ENCODE measurements at places on chromosomes 1 and 21.

DNA sequence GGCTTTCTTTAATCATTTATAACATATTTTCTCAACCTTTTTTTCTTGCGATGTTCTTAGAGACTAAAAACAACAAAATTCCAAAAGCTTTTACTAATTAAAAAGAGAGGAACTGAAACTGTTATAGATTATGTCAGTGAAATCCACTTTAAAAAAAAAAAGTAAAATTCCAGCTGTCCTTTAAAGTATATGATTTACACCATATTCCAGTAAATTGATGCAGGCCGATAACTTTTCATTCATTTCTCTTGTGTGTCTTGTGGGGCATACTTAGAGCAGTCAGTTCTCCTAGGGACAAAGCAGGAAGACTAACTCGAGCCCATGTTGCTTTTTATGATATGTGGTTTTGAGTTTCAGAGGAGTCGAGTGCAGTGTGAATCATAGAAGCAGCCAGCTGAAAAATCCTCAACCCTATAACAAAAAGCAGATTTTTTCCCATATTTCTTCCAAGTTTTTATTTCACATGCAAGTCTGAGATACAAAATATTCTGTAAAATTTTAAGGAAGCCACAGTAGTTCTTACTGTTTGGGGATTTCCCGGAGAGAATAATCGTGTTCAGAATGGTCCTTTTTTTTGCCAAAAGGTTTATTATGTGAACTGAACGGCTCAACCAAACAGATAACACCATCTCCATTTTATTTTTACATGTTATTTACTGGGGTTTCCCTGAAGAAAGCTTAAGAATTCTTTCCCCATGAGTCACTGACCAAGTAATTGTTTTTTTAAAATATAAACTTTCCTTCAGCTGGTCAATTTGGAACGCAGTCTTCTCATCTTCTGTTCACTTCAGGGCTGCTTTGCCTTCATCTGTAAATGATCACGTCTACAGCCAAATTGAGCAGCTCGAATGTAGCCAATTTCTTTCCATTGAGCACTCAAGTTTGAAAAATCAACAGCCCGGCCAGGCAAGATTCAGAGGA lies 77.0 kb upstream of the C1orf105 start:
- no peak for DNase-seq

GRCh38 chr1:222073307-222073995 lies 331.6 kb upstream of the DUSP10 start:
- no peak for DNase-seq

GRCh38 chr21:42733874-42734273 lies 80.5 kb downstream of the PDE9A start:
- DNase-seq: no peak

- DNase-seq: no peak
Observed at GRCh38 chr1:241217516-241217915, 139.5 kb downstream of the RGS7 start.

DNA sequence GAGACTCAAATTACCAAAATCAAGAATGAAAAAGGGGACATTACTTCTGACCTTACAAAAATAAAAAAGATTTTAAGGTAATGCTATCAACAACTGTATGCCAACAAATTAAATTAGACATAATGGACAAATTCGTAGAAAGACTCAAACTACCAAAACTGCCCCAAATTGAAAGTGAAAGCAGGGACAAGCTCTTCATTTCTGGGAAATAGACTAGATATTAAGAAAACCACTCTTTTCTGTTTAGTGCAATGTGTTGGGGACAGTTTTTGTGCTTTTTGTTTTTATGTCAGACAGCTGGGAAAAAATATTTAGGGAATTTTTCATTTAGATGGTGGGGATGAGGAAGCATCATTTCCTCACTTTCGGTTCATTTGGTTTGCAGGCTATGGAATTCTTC lies 4.9 kb upstream of the GBP1 start:
- DNase-seq: no peak

- DNase-seq: no peak
Observed at GRCh38 chr1:3468236-3469103, 14.0 kb downstream of the ARHGEF16 start.

DNA sequence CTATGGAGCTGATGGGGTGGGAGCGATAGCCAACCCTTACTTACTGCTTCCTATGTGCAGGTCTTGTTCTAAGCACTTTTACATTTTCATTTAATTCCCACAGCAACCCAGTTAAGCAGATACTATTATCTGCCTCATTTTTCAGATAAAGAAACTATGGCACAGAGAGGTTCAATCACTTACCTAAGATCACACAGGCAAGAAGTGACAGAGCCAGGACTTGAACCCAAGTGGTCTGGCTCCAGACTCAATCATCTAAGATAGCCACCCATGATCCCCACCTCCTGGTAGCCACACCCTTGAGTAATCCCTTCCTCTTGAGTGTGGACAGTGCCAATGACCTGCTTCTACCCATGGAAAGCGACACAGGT lies 23.2 kb upstream of the IFNAR1 start:
- DNase-seq: no peak

DNA sequence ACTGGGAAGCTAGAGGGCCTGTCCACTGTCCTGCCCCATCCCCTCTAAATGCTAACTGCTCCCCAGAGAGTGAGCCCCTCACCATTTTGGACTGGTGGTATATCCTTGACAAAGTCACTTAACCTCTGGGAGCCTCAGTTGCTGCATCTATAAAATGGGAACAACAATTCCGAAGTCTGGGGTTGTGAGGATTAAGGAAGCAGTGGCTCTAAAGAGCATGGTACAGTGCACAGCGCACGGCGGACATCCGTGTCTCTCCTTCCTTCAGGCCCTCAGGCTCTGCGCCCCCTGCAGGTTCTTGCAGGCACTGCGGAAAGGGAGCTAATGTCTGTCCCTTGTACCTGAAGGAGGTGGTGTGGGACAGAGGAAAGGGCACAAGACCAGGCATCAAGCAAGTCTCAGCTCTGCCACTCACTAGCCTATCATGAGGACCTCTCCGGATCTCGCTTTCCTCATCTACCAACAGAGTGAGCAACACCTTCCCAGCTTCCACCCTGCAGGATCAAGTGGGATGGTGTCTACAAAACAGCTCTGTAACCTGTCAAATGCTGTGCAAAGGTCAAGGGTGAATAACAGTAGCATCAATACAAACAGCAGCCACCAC lies 20.1 kb downstream of the ECE1 start:
- peak; percentile 80 for DNase-seq

DNA sequence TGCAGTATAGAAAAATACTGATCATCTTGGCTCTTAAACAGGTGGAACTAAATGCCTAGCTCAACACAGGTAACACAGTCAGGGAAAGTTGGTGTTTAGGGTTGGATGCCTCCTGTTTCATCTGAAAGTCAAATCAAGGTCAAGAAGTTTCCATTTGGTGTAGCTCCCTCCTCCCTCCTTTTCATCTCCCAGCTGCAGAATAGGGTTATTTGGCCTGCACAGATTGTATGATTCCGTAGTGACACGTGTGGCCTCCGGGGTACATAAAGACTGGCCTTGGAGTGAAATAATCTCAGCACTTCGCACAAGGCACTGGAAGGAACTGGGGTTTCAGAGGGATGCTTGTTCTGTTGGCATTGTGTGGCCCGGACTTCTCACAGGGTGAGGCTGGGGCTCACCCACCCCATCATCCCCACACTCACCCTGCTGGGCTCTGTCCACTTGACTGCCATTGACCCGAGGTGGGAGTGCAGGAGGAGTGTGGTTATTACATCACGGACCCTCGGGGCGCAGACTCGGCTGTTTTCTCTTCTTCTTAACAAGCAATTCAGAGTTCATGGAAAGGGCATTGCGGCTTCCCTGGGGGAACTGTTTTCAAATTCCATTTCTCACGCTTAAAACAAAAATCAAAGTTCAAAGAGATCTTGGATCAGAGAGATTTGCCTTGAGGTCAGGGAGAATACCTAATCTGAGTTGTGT lies 18.4 kb downstream of the IGSF5 start:
- DNase-seq: no peak

- DNase-seq: peak; percentile 68
Observed at GRCh38 chr1:202144402-202145067, at the start of gene ARL8A. TSS of gene ARL8A (minus strand) at chr1:202144737. CDS start at chr1:202144572, 165 bp downstream.

- no peak for DNase-seq
Observed at GRCh38 chr1:1318131-1318652, 6.3 kb downstream of the INTS11 start.

GRCh38 chr1:212727386-212728181 lies 27.9 kb upstream of the BATF3 start:
- DNase-seq: no peak

DNA sequence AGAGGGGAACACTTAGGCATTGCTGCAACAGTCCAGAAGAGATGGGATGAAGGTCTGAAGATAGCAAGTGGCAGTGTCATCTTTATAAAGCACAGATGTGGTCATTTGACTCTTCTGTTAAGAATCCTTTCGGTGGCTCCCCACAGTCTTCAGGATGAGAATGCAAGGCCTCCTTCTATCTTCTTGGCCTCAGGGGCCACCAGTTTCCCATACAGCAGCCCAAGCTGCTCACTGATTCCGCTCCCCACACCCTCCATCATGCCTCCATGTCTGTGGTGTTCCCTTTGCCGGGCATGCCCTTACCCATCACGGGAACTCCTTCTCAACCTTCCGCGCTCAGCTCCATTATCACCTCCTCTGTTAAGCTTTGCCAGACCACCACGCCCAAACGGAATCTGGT lies 16.1 kb upstream of the MFSD2A start:
- no peak for DNase-seq

DNA sequence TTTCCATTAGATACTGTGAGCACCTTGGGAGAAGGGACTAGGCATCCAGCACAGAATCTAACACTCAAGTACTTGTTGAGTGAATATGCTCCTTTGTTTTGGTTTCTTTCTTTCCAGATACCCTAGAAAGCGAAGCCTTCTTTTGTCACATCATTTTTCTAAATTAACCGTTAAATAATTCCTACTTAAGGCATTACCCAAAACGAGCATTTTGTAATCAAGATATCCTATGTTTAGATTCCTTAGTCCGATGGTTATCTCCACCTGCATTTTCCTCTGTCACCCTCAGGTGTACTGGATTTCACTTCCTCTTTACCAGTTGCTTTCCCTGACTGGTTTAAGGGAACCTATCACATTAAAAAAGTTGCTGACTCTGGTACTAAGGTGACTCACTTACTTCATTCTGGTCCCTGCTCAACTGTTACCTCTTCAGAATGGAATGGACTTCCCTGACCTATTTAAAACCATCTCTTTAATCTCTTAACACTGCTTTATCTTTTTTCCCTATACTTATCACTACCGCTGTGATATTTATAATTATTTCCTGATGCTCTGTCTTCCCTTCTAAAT lies 3.2 kb downstream of the B3GALNT2 start:
- no peak for DNase-seq

GRCh38 chr1:10777749-10778574 lies 18.5 kb downstream of the CASZ1 start:
- no peak for DNase-seq

DNA sequence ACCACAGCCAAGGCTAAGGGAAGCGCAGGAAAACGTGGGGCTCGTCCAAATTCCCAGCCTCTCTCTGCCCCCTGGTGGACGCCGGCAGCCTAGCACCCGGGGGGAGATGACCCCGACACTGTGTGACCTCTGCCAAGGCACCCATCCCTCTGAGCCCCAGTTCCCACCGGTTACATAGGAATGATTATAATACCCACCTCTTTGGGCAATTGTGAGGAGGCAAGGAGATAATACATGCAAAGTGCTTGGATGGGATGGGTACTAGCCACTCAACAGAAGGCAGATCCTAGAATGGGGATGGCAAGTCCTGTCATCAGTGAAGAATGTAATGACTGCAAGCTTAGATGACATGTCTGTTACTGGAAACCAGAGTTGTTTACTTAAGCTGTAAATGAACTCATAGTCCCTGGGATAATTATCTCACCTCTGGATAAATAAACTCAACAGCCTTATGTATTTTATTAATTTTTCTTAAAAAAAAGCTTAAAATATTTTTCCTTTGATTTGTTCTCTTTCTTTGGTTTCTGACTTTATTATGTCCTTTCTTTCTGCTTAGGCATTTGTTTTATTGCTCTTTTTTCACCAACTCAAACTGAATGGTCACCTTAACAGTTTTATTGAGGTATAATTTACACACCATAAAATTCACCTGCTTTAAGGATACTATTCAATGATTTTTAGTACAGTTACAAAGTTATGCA lies 11.3 kb upstream of the BMP8B start:
- peak; percentile 52 for DNase-seq

DNA sequence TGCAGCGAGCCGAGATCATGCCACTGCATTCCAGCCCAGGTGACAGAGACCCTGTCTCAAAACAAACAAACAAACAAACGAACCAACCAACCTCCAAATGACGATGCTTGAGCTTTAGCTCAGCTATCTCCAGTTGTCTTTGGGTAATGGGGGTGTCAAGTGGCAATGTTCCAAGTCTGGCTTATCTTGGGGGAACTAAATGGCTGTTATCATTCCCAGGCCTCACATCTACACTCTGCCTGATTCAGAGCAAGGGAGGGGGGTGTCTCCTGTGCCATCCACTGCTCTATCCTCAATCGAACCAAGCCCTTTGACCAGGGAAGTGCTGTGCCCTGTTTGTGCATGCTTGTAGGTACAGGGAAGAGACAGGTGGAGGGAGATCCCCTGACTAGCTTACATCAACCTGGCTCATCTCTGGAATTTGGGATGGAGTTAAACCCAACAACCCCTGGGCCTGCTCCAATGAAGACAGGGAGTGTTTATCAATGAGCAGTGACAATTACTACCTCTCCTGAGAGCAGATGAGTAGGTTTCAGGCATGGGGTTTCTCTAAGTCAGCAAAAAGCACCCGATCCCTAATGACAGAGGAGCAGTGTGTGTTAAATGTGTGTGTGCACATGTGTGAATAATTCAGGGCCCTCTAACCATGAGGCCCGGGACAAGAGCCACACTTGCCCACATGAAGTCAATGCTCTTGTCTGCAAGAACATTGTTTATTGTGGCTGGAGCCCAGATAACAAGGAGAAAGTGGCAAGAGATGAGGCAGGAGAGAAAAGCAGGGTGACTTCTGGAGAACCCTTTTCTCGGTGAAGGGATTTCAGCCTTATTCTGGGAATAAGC lies 20.3 kb upstream of the IL6R start:
- DNase-seq: no peak

DNA sequence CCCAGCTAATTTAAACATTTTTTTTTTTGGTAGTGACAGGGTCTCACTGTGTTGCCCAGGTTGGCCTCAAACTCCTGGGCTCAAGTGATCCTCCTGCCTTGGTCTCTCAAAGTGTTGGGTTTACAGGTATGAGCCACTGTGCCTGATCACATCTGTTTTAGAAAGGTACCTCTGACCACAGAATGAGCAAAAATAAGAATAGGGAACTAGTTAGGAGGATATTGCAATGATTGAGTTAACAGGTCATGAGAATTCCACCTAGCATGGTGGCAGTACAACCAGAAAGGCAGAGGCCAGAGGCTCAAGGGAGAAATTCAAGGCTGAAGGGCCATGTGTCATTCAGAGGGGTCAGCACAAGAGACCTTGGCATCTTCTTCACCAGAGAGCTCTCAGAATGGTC lies 49.6 kb downstream of the ELAPOR1 start:
- no peak for DNase-seq

DNA sequence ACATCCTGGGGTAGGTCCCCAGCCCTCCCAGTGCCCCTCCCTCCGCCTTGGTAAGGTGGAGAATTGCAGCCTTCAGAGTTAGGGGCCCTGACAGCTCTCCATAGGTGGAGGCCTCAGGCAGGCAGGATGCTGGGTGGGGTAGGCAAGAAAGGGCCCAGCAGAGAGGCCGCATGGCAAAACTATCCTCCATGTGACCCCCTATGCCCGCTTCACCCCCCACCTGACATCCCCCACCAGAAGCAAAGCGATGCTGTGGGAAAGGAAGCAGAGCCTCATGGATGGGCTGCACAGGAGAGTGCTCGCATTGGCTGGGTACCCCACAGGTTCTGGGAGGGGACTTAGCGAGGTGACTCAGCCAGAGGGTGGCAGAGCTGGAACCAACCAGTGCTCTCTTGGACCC lies 1.6 kb downstream of the S100A9 start:
- no peak for DNase-seq
